Neural progenitor cell (in vitro differentiated cells): ENCODE measurements at places on chromosomes 2 and 18. TPM values are rescaled to one million over a fixed set of nuclear protein-coding genes. Genes with fewer than 3 reads are reported as not detected.

DNA sequence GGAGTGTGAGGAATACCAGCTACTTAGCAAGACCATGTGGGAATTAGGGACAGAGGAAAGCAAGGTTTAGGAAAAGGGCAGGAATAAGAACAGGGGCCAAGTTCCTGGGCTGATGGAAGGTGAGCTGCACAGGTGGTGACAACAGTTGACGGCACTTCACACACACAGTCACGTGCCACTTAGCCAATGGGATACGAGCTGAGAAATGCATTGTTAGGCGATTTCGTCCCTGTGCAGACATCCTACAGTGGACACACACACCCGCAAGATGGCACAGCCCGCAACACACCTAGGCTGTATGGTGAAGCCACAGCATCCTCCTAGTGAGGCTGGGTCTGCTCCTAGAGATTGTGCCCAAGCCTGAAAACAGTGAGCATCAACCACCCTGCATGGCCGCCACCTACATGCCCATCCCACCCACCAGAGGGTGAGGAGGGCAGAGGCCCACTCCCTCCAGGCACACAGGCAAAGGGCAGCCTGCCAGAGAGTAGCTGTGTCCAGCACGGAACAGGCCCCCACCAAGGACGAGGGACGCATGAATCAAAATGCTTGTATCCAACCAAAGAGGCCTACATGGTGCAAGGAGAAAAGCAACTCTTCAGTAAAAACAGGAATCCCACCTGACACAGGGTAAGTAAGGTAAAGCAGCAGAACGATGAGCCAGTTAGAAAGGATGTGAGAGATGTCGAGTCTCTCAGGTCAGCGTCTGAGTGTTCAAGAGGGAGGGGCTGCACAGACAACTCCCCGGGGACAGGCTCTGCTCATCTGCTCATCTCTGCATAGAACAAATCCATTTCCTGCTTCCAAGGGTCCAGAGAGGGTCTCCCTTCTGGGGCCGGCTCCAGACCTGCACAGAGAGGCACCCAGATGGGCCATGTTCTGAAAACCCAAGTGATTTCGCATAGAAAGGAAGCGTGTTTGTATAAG lies 51.3 kb downstream of the ZNF516 start:
- DNase-seq, result no peak
- H3K27me3 ChIP-seq, result no peaks in the 10 kb centered on the region
- peaks cover 8% of the 10 kb centered on the region for H3K36me3 ChIP-seq
- H3K27ac ChIP-seq, result no peak overlapping the region

DNA sequence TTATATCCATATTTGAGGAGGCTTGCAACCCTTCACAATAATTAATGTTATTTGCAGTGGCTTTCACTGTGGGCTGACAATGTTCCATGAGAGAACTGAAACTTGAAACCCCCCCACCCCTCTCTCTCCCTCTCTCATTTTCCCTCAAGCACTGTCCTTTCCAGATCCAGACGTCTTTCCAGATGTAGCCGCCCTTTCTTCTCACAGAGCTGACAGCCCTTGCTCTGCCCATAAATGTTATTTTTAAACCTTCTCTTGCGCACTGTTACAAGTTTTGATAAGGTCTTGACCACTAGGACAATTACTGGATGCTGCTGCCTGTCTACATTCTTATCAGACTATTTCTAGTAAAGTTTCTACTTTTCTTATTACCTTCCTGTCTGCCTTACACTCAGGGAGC lies 91.4 kb upstream of the LINC00305 start:
- H3K27me3 ChIP-seq, result no peaks in the 10 kb centered on the region
- H3K27ac ChIP-seq, result no peak overlapping the region
- no peak for DNase-seq
- H3K4me3 ChIP-seq, result no peak overlapping the region
- no peaks in the 10 kb centered on the region for H3K4me1 ChIP-seq

DNA sequence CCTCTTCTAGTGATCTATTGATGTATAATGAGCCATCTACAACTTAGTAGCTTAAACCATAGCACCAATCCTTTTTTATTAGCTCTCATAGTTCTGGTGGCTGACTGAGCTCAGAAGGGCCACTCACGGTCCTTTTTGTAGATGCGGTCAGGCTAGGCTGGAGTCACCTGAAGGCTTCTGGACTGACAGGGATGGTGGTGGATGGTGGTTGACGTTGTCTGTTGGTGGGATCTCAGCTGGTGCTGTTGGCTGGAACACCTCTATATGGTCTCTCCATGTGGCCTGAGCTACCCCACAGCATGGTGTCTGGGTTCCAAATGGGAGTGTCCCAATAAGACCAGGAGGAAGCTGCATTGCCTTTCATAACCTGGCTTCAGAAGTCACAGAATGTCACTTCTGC lies 68.0 kb downstream of the BCL2L11 start:
- peaks cover 13% of the 10 kb centered on the region for H3K4me1 ChIP-seq
- H3K4me3 ChIP-seq, result no peak overlapping the region
- H3K27ac ChIP-seq, result no peak overlapping the region
- no peaks in the 10 kb centered on the region for H3K36me3 ChIP-seq
- no peak for DNase-seq

- H3K27ac ChIP-seq, result no peak overlapping the region
- H3K36me3 ChIP-seq, result no peaks in the 10 kb centered on the region
- H3K27me3 ChIP-seq, result no peaks in the 10 kb centered on the region
- no peak for DNase-seq
These were observed 455.9 kb upstream of the HS6ST1 start for GRCh38 chr2:128774320-128775216.

The PTPRN gene
- 0.60 and 4.2 TPM in 2 replicates for total RNA-seq

- no peaks in the 10 kb centered on the region for H3K27me3 ChIP-seq
- no peak overlapping the region for H3K27ac ChIP-seq
- no peak for DNase-seq
- no peaks in the 10 kb centered on the region for H3K4me1 ChIP-seq
- H3K4me3 ChIP-seq, result no peak overlapping the region
These were observed 92.6 kb upstream of the ITGA4 start for GRCh38 chr2:181364492-181365170.
